Transverse colon (tissue), 4 donors: ENCODE measurements at places on chromosomes 3 and 15. TPM values are rescaled to one million over a fixed set of nuclear protein-coding genes. Genes with fewer than 3 reads are reported as not detected.

DNA sequence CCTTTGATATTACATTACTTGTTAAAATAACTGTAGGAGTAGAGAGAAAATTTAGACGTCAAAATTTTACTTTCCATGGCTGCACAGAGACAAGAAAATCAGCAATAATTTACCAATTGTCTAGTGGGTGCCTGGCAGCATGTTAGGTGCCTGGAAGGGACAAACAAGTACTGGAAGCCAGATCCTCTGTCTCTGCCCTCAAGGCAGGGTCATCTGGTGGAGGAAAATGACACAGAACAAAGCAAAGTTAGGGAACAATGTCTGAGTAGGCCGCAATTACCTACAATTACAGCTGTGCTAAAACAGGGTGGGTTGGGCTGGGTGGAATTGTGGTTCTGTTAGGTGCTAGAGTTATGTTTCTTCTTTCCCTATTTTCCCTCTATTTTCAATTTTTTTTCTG is 7.4 kb downstream of the CCDC174 start:
- peaks cover 86% of the 10 kb centered on the region for H3K36me3 ChIP-seq
- DNase-seq = no peak
- no peaks in the 10 kb centered on the region for H3K27me3 ChIP-seq
- H3K27ac ChIP-seq = no peak overlapping the region

DNA sequence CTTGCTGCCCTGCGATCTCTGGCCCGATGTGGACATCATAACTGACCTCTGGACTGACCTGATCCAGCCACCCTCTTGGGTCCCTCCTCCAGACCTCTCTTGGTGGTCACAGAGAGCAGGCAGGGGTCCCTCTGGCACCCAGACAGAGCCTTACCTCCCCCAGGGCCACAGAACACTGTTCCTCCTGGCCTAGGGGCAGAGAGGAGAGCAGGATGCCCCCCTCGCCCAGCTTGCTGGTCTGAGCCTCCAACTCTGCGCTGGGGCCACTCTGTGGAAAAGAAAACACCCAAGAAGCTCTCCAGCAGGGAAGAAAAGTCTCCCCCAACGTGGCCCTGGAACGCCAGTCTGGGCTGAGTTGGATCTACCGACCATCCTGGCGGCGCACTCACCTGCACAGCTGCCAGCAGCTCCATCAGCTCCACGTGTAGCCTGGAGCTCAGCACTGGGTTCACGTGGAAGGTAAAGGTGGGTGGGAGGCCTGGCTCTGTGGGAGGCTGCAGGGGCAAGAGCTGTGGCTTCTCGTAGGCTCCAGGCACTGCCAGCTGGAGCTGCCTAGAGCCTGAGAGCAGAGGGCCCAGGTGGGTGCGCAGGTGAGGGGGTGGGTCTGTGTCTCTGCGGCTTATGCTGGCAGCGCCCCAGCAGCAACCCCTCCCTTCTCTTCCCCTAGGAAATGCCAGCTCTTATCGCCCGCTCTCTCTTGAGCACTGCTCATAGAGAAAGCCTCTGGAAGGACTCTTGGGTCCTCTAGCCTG is 6.0 kb downstream of the PLA2G4F start:
- H3K4me1 ChIP-seq = peaks cover 3% of the 10 kb centered on the region
- no peak overlapping the region for H3K27ac ChIP-seq
- no peaks in the 10 kb centered on the region for H3K27me3 ChIP-seq
- DNase-seq = no peak
- no peaks in the 10 kb centered on the region for H3K36me3 ChIP-seq
- H3K4me3 ChIP-seq = no peak overlapping the region

PIGB gene
- 13.8 TPM for total RNA-seq

DNA sequence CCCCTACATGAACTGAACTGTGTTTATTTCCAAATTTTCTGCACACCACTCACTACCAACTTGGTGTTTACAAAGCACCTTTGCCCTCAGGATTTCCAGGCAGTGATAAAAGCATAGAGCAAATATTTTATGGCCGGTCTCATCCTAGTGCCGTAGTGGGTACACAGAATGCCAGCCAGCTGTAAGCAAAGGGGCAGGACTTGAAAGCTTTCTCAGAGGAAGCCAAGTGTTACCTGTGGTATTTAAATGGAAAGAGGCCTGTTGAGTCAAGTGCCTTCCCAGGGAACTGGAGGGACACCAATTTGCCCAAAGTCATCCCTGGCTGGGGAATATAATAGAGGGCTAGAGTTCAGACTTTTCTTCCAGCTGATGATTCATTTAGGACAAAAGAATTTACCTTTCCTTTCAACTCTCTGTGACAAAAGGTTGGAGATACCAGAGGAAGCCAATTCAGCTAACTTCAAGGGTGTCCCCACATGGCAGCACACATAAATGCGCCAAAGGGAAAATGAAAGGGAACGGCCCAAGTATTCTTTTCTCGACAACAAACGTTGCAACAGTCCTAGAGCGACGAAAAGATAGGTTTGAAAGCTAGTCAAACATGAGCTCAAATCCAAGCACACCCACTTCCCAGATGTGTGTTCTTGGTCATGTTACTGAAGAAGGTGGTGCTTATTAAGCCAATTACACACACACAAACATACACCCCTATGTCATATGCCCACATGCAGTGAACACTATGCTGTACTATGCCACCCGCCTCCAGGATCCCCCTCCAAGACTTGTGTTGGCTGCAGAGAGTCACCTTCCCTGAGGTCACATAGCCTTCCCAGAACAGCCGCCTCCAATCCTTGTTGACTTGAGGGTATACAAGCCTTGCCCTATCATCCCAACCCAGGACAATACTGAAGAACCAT is 27.7 kb downstream of the MAGI1 start:
- no peak overlapping the region for H3K27ac ChIP-seq
- H3K36me3 ChIP-seq = no peaks in the 10 kb centered on the region
- no peak for DNase-seq

- H3K27me3 ChIP-seq = no peaks in the 10 kb centered on the region
- no peak overlapping the region for H3K4me3 ChIP-seq
- H3K27ac ChIP-seq = no peak overlapping the region
These were observed 402.2 kb downstream of the NR2F2 start for GRCh38 chr15:96732704-96733103.

ZKSCAN7 gene
- 0.40 TPM for total RNA-seq

DNA sequence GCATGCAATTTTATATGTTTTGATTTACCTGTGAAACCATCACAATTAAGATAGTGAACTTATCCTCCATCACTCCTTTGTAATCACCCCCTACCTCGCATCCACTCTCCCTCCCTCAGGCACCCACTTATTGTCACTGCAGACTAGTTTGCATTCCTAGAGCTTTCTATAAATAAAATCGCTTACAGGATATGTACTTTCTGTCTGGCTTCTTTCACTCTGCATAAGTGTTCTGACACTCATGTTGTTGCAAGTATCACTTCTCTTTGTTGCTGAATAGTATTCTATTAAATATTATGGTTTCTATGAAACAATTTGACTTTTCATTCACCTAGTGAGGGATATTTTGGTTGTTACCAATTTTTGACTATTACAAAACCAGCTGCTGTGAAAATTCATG is 139.3 kb downstream of the RSRC1 start:
- H3K4me1 ChIP-seq = no peaks in the 10 kb centered on the region
- H3K27me3 ChIP-seq = no peaks in the 10 kb centered on the region
- no peak for DNase-seq
- H3K36me3 ChIP-seq = no peaks in the 10 kb centered on the region
- H3K27ac ChIP-seq = no peak overlapping the region
